CD4-positive, alpha-beta T cell treated with Interferon gamma for 1 hour (primary cell): ENCODE measurements at places on chromosomes 3 and 15.

GRCh38 chr15:76636059-76636458 is 269.1 kb downstream of the SCAPER start:
- no peak for DNase-seq

DNA sequence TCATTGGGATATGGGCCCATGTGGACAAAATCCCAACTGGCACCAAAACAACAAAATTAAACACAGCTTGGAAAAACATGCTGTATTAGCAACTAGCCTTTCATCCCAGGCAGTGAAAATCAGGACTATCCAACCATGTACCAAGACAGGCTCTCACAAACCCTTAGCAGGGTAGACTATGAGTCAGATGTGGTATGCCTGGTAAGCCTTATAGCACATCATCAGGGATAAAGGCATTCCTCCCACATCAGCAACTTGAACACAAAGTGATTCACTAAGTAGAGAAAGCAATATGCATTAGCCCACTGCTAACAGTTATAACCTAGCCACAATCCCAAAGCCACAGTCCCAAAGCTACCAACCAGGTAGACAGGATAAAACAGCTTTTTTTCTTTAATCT is 8.0 kb downstream of the CEP152 start:
- DNase-seq = no peak

DNA sequence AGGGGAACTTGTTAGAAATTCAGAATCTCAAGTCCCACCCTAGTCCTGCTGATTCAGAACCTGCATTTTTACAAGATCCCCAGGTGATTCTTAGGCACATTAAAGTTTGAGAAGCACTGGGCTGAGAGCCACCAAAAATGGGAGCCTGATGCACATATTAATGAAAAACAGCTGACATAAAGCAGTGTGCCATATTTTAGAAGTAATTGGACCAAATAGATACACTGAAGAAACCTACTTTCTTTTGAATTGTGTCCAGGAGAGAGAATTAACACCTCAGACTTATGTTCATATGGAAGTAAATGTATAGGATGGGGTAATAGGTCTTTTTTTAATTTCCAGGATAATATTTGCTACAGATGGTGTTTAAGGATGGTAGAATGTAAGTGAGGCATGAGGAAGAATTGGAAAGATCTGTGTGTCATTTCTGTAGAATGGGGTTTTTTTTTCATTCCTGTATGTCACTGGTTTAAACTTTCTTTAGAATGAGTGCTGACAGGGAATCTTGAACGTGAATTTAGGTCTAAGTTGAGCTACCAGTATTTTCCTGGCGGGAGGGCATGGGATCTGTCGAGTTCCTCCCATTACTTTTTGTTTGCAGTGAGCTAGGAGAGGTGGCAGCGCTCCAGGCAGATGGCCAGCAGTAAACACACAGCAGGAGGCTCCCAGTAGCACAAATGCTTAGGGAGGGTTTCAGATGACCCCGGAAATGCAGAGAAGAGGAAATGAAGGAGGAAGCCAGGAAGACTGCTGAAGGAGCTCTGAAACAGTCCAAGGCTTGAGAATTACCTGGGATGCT is 185.6 kb downstream of the PLCL2 start:
- no peak for DNase-seq

DNA sequence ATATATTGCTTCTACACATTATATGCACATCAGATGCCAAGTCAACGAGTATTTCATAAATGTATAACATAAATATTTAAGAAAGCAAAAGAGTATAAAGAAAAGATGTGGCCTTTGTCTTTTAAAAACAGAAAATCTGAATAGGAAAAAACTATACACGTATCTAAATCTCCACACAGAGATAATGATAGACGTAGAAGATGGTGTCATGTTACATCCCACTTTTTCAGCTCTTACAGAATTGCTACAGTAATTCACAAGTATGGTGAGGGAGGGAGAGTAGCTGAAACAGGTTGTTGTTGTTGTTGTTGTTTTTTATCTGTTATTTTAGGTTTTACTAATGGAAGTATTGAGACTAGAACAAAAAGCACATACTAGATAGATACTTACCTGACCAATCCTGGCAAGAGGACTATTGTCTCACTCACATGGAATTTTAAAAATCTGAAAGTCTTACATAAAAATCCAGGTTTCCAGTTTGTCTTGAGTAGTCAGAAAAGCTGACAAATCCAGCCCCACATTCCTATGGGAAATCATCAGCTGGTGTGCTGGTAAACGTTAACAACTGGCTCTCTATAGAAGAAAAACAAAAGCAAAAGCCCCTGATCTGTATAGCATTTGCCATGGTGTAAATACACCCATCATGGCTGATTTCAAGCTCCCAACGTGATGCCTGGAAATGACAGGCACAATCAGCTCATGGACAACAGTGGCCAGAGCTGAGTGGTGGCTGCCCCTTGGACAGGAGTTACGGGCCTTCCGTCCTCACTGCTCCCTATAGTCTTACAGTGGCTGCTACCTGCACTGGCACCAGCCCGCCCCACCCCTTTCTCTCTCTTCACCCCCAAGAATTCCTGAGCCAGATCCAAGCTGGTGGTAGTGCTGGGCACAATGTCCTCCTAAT is 47.4 kb upstream of the VGLL4 start:
- no peak for DNase-seq

GRCh38 chr3:108459225-108459624 is 51.2 kb downstream of the MYH15 start:
- DNase-seq = no peak

DNA sequence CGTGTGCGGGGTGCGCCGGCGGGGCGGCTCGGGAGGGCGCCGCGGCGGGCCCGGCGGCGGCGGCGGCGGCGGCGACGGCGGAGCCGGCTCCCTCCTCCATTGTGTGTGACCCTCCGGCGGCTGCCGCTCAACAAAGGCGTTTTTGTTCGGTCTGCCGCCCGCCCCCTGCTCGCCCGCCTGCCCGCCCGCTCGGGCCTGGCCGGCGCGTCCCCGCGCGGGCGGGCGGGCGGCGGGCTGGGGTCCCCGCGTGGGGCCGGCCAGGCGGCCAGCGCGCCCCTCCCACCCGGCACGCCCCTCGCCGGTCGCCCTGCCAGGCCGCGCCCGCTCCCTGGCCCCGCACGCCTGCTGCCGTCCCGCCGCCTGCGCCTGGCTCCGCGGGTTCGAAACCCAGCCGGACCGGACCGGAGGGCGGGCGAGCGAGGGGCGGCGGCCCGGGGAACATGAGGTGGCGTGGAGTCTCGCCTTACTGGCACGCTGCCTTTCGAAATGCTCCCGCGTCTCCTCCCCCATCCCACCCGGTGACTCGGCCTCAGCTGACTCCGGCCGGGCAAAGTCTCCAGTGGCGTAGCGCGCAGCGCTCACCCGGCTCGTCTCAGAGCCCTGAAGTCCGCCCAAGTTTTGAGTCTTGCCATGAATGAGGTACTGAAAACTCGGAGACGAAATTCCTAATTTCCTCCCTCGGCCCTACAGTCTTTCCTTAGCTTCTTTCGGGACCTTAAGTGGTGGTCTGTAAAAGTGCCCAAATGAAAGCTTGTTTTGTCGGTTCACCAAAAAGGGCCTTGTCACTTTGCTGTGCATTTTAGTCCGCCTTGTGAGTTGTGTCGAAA is 588 bp downstream of the MAPK6 start:
- DNase-seq = peak; percentile 77

- DNase-seq = peak; percentile 23
Observed at GRCh38 chr3:38348903-38349302, 2.3 kb downstream of the XYLB start.

DNA sequence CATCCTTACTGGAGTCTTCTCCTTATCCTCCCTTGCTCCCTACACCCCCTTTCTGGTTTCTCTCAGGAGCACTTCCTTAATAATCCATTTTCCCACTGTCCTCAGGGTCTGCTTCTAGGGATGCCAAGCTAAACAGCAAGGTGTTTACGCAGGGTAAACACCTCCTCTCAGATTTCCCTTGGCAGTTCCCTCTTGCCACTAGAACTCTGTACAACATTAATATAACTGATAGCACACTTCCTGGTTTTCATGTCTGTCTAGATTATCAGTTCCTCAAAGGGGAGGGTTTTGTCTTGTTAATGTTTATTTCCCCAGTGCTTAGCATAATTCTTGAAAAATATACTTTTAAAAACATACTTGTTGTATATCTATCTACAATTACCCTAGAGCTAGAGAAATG is 118.0 kb upstream of the SLC24A5 start:
- no peak for DNase-seq

GRCh38 chr15:57031082-57031481 is 112.6 kb downstream of the TCF12 start:
- DNase-seq = no peak

DNA sequence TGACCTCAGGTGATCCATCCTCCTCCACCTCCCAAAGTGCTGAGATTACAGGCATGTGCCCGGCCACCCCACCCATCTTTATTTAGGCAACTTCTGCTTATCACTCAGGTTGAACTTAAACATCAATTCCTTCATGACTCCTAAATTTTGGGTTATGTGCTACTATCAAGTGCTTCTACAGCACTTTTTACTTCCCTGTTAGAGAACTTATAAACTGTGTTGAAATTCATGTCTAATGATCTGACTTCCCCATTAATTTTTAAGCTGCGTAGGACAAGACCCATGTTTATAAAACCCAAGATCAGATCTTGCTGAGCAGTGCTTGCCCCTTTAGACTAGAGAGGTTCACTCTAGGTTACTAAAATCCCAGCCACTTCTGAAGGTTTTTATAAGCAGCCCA is 266.2 kb upstream of the TPRG1 start:
- DNase-seq = no peak

- DNase-seq = no peak
Observed at GRCh38 chr3:81299481-81299880, 462.0 kb downstream of the GBE1 start.

DNA sequence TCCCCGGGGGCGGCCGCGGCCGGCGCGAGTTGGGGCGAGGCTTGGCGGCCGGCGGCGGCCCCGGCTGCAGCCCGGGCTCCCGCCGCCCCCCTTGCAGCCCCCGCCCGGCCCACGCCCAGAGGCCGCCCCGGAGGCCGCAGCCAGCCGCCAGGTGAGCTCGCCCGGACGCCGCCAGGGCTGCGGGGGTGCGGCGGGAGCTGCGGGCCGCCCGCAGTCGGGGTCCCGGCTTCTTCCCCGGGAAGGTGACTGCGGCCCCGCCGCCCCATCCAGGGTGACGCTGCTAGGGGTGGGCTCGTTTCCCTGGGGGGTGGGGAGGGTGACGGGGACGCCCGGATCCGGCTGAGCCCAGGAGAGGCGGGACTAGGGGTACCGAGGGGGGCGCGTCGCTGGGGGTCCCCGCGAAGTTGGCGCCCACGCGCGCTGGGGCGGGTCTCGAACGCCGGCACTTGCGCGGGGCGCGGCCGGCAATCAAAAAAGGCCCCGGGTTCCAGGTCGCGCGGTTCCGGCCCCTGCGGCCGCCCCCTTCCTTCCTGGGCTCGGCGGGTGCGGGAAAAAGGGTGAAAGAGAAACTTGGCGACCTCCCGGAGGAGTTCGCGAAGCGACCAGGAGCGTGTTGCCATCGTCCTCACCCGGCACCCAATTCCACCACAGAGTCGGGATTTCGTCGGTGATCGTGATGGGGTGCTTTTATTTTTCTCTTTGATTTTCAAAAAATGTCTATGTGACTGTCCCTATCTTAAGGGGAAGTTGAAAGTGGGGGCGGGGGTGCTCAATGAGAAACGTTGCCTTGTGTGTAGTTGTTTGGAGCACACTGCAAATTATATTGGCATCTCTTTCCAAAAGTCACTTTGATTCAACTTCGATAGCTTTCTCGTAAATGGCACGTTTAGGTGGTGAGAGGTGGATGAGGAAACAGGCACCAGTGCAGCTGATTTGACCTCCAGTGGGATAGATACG is 619 bp downstream of the ATXN7 start:
- DNase-seq = peak; percentile 19
